ENCODE measurements at places on chromosomes 3 and 15.

DNA sequence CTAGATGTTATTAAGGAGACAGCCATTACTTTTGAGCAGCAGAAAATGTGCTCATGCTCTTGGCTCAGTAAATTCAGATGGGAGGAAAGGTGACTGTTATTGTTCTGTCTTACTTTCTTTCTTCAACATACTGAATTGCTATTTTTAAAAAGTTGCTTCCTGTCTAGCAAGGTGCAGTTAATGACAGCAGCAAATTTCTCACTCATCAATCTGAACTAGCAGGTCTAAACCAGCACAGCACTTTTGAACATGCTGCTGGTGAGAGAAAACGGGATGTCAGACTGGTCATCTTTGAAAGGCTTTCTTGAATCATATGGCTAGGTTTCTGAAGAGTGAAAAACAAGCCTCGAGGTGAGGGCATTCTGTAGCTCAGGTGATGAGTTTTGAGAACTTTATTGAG lies 384.7 kb downstream of the MFSD1 start:
- no peak for DNase-seq

- no peak for DNase-seq
Observed at GRCh38 chr15:52191207-52191606, at the start of gene GNB5. TSS of gene GNB5 (minus strand) at chr15:52191392. CDS start at chr15:52184676, 6,716 bp downstream.

- DNase-seq: peak; percentile 30
Observed at GRCh38 chr3:101836652-101837598, 12.4 kb upstream of the NFKBIZ start.

GRCh38 chr3:143201870-143202752 lies 82.5 kb downstream of the CHST2 start:
- no peak for DNase-seq

- no peak for DNase-seq
Observed at GRCh38 chr3:155079746-155080487, at the start of gene MME. TSS of gene MME (plus strand) at chr3:155080319. CDS start at chr3:155084168, 3,849 bp downstream.

- DNase-seq: no peak
Observed at GRCh38 chr15:36498916-36499315, 80.5 kb upstream of the CDIN1 start.

GRCh38 chr15:70525551-70525950 lies 237.8 kb downstream of the UACA start:
- DNase-seq: no peak
